ENCODE measurements at places on chromosomes 6 and 20.

DNA sequence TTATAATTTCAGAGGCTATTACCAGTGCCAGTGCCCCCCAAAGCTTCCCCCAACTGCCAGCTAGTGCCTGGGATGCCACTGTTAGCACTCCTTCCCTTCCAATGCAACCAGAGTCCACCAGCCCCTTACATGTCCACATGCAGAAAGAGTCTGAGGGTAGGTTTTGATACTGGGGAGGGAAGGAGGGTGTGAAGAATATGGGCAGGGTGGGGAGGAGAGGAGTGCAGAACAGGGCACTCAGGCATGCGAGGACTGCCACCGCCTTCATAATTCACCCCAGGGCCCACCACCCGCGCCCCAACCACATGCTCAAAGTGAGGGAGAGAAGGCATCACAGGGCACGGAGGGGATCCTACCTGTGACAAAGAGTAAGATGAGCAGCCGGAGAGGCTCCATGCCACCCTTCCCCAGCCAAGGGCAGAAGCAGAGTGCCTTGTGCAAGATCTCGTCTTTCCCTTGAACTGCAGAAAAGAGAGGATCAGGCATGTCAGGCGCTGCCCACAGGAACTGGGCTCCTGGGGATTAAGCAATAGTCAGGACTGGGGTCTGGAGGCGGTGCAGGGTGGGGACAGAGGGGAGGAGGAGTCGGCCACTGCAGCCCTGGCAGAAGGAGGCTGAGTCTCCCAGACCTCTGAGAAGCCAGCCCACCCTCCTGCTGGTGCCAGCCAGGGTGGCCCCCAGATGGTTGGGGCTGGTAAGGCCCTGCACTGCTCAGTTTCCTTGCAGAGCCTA lies at the start of gene TREM2:
TREM2 (minus strand) TSS at position 430 of the 732 bp plus-strand sequence; CDS start at position 396, 34 bp downstream.
- DNase-seq = no peak

- DNase-seq = no peak
Observed at GRCh38 chr6:73309535-73309784, 44.6 kb downstream of the DPPA5 start.

DNA sequence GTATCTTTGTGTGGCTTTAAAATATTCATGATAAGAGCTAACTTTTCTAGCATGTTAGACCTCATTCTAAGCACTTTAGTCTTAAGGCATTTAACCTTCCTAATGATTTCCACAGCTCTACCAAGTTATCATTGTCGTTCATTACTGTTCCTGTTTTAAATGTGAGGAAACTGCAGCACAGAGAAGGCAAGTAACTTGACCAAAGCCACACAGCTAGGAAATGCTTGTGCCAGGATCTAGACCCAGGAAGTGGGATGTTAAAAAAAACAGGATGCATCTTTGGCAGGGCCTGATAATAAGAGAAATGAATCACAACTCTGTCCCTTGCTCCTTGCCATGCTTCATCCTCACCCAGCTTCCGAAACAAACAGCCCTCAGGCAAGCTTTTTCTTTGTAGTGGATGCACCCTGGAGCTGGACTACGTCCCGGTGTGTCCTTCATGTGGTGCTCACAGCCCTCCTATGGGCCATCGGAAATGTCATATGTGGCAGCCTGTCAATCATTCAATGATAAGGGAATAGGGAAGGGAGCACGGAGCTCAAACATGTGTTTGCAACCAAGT lies 196.9 kb upstream of the RREB1 start:
- no peak for DNase-seq

DNA sequence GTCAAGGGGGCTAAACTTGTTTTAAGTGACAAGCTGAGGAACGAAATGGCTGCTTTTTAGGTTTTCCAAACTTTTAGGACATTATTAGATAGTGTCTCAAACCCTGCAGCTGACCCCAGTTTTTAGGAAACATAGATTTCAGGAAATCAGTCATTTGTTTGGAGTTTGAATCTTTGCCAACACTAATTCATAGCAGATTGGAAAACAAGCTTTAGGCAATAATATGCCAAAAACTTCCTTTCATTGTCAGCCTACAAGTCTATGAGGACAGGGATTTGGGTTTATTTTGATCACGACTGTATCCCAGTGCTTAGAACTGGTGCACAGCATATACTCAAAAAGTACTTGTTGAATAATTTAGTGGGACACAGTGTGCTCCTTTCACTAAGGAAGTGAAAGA lies 123.2 kb downstream of the TINAG start:
- no peak for DNase-seq

- DNase-seq = no peak
Observed at GRCh38 chr20:50541606-50542041, 31.4 kb downstream of the PTPN1 start.

- DNase-seq = peak; percentile 41
Observed at GRCh38 chr6:83417880-83418663, 12.8 kb downstream of the ME1 start.

DNA sequence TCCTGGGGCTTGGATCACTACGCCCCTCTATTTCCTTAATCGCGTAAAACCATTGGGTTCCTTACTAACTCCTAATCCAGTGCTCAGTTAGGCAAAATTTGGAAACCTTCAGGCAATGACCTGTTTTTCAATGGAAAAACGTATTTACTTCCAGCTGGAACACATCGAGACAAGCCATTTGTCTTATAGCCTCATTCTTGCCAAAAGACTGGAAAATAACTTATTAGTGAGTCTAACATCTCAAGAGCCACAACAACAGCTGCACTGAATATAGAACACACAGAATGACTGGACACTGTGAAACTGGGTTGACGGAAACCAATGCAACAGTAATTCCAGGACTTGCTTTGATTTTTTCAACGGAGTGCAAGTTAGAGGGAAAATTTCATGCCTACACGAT lies 125.2 kb upstream of the MAP3K7 start:
- DNase-seq = no peak

DNA sequence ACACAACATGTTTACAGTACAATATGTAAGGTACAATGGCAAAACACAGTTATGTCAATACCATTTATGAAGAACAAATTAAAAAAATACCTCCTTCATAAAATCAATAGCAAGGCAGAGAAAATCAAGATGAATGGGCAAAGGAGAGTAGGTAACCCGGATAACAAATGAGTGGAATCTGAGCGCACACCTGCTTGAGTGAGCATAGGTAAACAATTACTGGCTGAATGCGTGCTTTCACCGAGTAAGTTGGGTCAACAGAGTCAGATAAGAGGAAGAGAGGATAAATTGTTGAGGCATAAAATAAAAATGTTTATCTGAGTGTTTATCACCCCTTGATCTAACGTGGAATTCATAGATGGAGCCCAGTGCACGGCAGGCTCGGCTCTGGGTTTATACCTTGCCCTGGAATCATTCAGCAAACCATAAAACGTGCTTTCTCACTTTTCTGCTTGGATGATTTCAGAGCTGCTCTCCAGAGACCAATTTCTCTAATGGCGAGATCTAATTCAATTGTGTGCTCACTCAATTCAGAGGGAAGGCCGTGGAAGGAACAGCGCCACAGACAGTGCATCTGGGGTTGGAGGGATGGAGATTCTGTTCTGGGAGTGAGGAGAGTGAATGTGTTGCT lies 224.8 kb upstream of the MAP3K7 start:
- no peak for DNase-seq

- DNase-seq = peak; percentile 15
Observed at GRCh38 chr6:169724494-169725124, at the start of gene PHF10. Gene PHF10 (minus strand): TSS chr6:169724500. CDS start chr6:169723931, 569 bp downstream.

- DNase-seq = no peak
Observed at GRCh38 chr6:5231289-5231688, 29.5 kb downstream of the LYRM4 start.

GRCh38 chr6:55866128-55866527 lies 9.3 kb downstream of the BMP5 start:
- DNase-seq = no peak

DNA sequence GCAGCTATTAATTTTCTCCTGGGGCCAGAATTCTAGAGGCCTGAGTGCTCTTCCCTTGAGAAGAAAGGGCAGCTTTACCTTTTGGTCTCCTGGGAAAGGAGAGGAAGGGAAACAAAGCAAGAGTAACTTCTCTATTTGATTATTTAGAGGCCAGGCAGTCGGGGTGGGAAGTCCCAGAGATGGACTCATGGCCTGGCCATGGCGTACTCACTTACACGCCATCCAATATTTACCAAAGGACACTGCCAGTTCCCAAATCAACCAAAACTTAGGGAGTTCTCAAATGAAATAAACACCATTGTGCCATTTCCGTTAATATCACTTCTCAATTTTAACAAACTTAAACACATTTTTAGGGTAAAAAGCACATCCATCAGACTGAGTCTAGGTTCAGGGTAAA lies 76.6 kb downstream of the CDS2 start:
- DNase-seq = no peak

DNA sequence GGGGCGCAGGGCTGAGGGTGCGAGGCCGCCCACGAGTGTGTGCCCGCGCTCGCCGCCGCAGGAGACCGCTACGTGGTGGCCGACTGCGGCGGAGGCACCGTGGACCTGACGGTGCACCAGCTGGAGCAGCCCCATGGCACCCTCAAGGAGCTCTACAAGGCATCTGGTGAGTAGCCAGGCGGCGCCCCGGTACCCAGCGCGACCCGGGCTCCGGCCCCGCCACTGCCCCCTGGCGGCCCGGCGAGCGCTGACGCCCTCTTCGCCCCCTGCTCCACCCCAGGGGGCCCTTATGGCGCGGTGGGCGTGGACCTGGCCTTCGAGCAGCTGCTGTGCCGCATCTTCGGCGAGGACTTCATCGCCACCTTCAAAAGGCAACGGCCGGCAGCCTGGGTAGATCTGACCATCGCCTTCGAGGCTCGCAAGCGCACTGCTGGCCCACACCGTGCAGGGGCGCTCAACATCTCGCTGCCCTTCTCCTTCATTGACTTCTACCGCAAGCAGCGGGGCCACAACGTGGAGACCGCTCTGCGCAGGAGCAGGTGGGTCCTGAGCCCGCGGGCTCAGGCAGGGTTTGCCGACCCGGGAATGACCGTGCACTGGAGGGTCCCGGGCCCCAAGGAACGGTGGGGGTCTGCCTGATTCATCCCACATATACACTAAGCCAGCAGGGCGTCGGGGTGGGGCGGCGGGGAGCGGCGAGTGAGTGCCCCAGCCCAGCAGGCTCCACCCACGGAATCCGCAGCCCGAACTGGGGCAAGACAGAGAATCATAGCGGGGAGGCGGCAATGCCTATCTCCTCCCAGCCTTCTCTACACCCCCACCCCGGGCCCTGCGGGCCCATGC lies 17.4 kb downstream of the HSPA12B start:
- no peak for DNase-seq

- no peak for DNase-seq
Observed at GRCh38 chr20:6663104-6663503, 104.4 kb upstream of the BMP2 start.
